ENCODE measurements at places on chromosomes 13 and 19.

GRCh38 chr19:48596679-48597465, 9.7 kb upstream of the SPACA4 start:
- peak; percentile 26 for DNase-seq

DNA sequence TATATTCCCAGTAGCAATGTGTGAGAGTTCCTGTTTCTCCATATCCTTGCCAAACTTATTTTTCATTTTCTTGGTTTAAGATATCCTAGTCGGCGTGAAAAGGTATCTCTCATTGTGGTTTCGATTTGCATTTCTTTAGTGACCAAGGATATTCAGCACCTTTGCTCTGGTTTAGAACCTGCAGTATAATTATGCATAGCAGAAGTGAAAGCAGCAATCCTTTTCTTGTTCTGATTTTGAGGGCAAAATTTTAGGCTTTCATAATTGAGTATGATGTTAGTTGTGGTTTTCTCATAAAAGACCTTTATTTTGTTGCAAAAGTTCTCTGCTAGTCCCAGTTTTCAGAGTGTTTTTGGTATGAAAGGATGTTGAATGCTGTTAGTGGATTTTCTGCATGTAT, 491.0 kb downstream of the FGF9 start:
- DNase-seq = no peak

GRCh38 chr19:48943081-48943480, 9.6 kb downstream of the DHDH start:
- DNase-seq = no peak

- no peak for DNase-seq
Measured at GRCh38 chr19:28941833-28942232, 271.1 kb downstream of the UQCRFS1 start.

Data from activated gamma-delta T cell treated with Interleukin-2 at 50 U/mL for 16 hours (primary cell).